ENCODE measurements at places on chromosomes 13 and 19.

- no peak for DNase-seq
Measured at GRCh38 chr13:101552786-101553185, 100.3 kb downstream of the ITGBL1 start.

DNA sequence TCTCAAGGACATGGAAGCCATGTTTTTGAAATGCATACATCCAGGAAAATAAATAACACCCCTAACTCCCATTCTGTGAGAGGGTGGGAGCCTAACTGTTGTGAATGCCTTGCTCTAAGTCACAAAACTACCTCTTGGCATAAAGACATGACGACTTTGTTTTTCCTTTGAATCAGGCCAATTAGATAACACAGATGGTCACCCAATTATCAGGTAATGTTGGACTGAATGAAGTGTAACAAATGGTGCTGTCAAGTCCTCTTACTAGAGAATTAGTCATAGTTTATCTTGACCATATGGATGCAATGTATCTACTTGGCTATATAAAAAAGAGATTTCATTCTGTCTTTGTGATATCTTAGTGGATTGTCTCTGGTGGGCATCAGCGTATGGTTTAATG is 553.6 kb upstream of the ATXN8OS start:
- no peak for DNase-seq

GRCh38 chr19:927780-928401 is 2.1 kb downstream of the ARID3A start:
- no peak for DNase-seq

DNA sequence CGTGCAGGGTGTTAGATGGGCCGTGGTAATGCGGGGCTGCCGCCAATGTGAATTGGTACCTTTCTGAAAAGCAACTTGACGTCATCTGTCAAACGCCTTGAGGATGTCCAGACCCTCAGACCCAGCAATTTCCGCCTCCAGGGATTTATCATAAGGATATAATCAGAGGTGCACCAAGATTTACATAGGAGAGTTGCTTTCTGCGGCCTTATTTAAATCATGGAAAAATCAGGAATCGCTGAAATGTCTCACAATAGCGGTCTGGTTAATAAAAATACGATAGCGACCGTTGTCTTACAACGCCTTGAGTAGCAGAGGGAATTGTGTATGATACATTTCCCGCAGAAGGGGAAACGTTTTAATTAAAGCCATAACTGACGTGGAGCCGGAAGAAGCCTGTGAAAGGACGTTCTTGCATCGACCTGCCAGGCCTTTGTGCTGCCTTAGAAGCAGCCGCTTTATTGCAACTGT is 32.3 kb upstream of the NDUFS7 start:
- no peak for DNase-seq

GRCh38 chr13:32093006-32093405 is 61.4 kb downstream of the FRY start:
- no peak for DNase-seq

GRCh38 chr19:39347332-39348164 is 5.3 kb downstream of the SAMD4B start:
- DNase-seq: no peak

Measured in right kidney (tissue), 9 donors.